C1 segment of cervical spinal cord (tissue), 14 donors: ENCODE measurements at places on chromosomes 6 and 20.

DNA sequence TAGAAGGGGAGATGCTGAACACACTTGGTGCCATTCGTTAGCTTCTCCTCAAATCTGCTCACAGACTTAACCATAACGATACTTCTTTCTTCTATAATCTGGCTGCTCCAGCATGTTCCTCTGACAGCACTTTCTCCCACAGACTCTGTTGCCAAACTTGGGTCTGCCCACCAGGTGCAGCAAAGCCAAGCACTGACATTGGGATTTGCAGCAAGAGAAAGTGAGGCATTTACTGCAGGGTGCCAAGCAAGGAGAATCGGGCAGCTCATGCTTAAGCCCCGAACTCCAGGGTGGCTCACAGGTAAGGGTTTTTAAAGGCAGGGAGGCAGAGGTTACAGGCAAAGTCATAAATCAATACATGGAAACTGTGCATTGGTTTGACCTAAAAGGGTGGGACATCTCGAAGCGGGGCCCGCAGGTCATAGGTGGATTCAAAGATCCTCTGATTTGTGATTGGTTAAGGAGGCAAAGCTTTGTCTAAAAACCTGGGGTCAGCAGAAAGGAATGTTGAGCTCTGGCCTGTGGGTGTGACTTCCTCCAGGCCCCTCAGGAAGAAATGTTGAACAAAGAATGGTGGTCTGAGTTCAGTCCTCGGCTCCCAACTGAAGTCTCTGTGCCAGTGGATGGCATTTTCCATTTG is 25.1 kb upstream of the PNPLA1 start:
- no peak for DNase-seq

- DNase-seq = no peak
Observed at GRCh38 chr6:14717307-14717706, 528.6 kb upstream of the JARID2 start.

- no peak for DNase-seq
Observed at GRCh38 chr6:89894169-89894568, at the start of gene GJA10. GJA10 (plus strand) TSS chr6:89894469; CDS start chr6:89894469, 0 bp downstream.

DNA sequence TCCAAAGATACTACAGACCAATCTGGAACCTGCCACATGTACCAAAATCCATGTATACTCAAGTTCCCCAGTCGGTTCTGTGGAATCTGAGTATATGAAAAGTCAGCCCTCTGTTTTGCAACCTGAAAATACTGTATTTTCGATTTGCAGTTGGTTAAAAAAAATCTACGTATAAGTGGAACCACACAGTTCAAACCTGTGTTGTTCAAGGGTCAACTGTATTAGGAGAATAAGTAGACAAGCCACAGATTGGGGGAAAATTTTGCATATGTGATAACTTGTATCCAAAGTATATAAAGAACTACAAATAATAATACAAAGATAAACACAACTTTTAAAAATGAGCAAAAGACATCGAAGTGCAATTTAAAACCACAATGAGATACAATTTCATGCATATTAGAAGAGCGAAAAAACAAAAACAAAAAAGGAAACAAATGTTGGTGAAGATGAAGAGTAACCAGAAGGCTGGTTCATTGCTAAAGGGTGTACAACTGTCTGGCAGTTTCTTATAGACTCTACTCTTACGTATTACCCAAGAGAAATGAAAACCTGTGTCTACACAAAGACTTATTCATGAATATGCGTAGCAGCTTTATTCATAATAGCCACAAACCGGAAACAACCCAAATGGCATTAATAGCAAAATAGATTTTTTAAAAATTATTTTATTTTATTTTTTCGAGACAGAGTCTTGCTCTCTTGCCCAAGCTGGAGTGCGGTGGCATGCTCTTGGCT is 180.8 kb downstream of the BCAS1 start:
- no peak for DNase-seq

DNA sequence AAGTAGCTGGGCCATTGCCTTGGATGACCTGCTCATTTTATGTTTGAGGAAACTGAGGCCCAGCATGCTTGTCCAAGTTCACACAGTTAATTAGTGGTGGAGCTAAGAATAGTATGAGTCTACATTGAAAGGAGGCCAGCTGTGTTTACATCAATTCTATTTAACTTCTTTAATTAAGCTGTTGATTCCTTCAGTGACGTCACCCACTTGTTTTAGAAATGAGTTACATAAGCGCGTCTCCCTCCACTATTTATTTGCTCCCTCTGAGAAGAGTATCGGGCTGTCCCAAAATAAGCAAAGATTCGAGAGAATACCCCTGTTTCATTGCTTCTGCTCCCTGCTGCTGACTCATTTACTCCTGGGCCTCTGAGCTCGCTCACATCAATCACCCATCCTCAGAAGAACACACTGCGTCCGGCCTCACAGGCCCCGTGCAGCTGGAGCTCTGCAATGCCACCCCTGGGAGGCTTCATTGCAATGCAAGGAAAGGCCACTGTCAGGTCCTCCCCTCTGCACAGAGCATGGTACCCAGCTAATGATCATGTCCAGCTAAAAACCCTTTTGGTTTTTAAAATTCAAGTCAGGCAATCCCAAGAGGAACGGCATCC is 74.8 kb upstream of the BMP2 start:
- no peak for DNase-seq

DNA sequence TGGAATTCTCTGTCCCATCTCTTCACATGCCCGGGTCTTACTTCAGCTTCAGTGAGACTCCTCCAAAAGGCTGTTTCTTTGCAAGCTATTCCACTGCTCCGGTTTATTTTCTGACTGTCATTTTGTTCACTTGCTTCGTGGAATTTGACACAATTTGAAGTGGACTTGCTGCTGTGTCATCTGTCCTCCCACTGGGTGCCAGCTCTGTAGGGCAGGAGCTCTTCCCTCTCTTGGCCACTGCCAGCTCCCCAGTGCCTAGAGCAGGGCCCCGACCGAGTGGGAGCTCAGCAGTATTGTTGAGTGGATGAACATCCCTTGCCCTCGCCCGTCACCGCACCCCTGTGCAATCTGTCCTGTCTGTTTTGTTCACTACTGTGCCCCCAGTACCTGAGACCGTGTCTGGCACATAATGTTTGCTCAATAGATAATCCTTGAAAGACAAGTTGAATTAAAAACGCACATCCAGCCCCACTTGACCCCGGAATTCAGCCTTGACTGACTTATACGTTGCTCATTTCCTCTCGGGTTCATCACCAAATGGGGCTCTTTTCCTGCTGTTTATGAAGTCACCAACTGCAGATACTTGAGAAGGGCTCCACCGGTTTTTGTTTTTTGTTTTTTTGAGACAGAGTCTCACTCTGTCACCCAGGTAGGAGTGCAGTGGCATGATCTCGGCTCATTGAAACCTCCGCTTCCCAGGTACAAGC is 170.3 kb upstream of the KCNG1 start:
- DNase-seq = peak; percentile 17

DNA sequence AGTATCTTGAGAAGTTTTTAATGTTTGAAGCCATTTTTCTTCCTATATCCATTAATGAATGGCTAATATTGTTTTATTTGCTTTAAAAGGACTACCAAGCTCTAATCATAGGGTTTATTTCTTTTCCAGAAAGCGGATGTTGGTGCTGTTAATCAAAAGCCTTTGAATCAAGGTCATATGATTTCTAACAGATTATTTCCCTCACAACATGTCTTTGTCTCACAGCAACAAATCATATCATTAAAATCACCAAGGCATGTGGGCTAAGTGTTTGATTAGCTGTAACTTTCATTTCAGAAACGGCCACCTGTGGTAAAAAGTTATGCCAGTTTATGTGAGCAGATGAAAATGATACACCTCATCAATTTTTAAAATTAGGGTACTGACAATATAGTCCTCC is 21.7 kb downstream of the TRAF3IP2 start:
- no peak for DNase-seq

DNA sequence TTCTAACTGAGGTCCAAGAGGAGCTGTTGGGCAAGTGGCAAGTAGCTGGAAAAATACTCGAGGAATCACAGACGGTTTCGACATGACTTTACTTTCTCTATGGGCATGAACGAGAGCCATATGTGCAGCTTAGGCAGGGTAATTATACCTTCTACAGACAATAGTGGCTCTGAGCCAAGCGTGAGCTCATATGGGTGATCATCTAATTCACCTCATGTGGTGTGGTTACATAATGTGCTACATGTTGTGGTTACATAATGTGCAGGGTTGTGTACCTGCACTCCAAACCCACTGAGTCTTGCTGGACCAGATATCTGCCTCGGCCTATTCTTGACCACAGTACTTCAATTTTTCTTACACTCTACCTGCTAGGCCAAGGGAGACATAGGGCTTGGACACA is 771.7 kb upstream of the EYS start:
- no peak for DNase-seq

GRCh38 chr6:166614171-166614583 is 12.9 kb downstream of the RPS6KA2 start:
- DNase-seq = no peak

GRCh38 chr20:62056975-62057374 is 8.7 kb downstream of the TAF4 start:
- DNase-seq = no peak

GRCh38 chr6:109979033-109979921 is 1.2 kb downstream of the GPR6 start:
- DNase-seq = no peak

- DNase-seq = no peak
Observed at GRCh38 chr20:21522481-21523280, 8.8 kb upstream of the NKX2-2 start.

DNA sequence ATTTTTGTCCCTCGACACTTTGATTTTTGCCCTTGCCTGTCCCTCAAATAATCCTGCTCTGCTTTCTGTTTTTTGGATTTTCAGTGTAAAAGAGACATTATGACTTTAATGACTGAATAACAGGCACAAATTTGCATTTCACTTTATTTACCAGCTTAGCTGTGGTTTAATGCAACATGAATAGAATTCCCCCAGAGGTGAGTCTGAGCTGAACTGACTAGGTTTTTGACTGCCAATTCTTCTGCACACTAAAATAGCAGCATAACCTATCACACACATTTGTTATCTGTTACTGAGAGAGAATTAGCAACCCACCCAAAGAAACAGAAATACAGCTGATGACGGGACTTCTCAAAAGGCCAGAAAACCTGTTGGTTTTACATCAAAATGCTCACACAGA is 3.9 kb upstream of the RBM24 start:
- DNase-seq = no peak

GRCh38 chr20:63689046-63690002 is 7.1 kb upstream of the TNFRSF6B start:
- DNase-seq = no peak

DNA sequence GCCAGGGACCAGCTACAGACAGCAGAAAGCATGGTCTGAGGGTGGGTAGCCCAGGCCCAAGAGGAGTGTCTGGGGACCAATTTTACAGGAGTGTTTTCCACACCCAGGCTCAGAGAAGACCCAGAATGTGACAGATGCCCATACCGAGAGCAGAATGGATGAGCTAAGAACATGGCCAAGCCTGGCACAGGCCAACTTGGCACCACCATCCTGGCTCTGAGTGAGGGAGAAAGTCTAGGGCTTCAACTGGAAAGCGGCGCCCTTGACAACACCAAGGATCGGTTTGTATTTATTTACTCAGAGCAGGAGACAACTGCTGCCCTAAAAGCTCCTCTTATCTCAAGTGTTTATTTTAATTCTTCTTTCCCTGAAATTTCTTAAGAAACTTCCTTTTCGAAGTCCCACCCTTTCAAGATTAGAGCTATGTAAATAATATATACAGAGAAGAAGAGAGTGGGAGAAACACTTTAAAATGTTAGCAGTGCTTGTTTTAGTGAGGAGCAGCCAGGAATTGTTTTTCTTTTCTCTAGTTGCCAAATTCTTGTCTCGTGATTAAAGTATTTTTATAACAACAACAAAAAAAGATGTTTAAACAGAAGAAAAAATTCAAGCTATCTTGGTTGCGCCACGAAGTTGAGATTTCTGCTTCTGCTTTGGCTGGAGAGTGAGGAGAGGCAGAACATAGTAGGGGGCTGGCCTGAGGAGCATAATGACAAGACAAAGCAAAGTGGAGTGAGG is 16.2 kb downstream of the TNXB start:
- DNase-seq = peak; percentile 25

DNA sequence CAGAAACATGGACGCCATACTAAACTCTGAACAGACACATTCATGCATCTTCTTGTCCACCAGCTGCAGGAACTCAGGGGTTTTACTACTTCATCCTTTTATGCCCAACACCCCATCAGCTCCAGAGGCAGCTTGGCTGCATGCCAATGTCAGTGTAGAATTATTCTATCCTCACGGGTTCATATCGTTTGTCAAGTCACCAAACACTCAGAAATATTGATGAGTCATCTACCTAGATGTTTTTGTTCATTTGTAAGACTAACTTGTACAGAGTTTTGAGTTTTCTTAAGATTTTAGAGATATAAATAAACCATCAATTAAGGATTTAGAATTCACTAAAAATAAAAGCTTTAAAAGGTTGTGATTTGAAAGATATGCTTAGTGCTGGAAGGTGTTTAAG is 590.7 kb upstream of the FLRT3 start:
- DNase-seq = no peak

GRCh38 chr20:62921119-62921687 is 5.1 kb downstream of the DIDO1 start:
- DNase-seq = no peak

GRCh38 chr6:37495244-37495934 is 4.3 kb downstream of the CCDC167 start:
- DNase-seq = no peak

DNA sequence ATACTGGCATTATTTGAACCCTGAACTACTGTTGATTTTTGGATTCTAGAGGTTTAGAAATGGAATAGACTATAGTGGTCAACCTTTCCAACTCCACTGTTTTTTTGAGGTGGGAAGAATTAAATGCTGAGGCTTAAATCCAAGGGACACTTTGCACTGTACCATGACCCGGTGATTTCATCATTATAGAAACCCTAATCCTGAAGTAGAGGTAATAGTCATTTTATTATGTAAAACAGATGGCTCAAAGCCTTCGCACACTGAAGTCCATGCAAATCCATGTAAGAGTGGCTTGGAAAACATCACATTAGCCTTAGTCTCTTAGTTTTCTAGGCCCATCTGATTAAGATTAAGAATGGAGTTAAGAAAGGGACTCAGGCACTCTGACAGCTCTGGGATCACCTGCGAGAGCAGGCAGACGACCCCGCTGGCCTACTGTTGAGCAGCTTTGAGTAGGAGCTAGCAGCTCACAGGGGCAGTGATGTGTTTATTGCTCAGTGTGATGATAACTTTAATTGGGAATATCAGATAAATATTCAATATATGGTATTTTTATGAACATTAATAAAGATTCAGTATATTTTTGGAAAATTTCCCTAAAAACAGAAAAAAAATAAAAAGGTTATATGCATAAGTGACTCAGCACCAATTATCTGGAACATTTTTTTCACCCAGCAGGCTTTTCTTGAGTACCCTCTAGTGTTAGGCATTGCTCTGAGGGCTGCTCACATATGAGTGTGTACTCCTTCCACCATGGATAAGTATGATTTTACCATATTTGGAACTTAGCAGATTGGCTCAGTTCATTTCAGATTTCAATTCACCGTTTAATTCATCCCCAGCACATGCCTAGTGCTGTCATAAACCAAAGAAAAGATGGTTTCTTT is 13.4 kb downstream of the SLX4IP start:
- no peak for DNase-seq

- DNase-seq = no peak
Observed at GRCh38 chr20:53408691-53409446, 184.8 kb downstream of the ZNF217 start.
